ENCODE measurements at places on chromosomes 13 and 19.

DNA sequence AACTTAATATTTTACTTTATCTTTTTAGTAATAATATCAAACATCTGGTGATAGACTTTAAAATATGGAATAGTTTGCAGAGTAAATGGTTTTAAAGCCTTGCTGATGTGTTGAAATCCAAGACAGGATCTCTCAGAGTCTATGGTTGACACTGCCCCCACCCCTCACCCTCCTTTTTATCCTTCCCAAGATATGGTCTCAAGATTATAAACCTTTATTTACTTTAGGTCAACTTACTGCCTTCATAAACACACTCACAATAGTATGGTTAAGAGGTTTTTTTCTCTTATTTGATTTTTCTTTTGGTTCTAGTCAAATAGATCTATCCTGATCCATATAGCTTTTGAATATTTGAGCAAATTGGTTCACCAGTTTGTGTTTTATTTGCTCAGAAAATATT lies 39.0 kb downstream of the PAN3 start:
- no peak for DNase-seq

DNA sequence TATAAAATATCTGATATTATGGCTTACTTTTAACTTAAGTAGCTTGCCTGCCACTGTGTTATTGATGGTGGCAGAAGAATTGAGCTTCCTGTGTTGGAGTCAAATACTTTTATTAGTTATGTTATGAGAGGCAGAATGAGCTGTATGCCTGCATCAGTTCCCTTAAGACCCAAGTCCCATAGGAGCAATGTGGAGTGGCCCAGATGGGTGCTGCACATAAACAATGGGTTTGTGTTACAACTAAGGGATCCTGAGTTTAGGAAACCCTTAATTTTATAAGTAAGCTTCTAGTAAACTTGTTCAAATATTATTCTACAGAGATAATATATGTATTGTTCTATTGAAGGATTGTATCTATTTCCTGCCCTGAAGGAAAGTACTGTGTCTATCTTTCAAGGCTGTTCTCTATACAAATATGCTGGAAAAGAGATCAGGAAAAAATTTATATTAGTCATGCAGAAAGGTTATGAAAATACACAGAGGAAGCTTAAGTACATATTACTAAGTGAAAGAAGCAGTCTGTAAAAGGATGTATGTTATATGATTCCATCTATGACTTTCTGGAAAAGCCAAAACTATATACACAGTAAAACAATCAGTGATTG lies 2018.0 kb upstream of the PCDH20 start:
- no peak for DNase-seq

GRCh38 chr19:49843265-49843664 lies 7.7 kb upstream of the PTOV1 start:
- no peak for DNase-seq

DNA sequence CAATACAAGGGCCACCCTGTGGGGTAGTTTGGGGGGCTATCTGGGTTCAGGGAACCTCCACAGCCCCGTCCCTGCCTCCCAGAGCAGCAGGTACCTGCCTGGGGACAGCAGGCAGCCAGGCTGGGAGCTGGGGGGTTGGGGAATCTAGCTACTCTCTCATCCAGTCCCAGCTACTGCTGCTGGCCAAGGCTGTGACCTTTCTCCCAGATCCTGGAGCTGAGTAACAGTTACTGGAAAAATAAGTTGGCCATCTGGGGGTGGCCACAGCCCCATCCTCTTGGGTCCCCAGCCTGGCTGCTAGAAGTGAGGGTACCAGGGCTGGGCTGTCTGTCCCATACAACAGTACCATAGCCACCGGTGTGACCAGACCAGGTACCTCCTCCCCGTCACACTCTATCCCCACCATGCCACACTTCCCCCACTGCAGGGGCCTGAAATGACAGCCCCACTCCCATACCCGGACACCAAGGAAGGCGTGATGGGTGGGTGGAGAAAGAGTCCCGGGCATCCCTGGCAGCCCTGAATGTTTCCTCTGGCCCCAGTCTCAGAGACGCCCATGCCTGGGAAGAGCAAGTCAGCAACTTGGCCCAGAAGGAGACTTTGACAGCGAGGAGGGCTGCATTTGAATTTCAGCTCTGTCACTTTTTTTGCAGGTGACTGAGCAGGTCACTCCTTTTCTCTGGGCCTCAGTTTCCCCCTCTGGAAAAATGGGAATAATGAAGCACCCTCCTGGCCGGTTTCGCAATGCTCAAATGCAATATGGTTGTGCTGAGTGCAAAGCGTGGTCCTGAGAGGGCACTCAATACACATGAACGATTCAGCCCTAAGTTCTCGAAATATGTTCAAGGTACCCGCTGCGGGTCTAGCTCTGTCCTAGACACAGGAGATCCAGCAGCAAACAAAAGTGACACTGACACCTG lies 30.7 kb upstream of the NFIC start:
- no peak for DNase-seq

- no peak for DNase-seq
These were observed 67.9 kb downstream of the EFNB2 start for GRCh38 chr13:106467427-106468122.

DNA sequence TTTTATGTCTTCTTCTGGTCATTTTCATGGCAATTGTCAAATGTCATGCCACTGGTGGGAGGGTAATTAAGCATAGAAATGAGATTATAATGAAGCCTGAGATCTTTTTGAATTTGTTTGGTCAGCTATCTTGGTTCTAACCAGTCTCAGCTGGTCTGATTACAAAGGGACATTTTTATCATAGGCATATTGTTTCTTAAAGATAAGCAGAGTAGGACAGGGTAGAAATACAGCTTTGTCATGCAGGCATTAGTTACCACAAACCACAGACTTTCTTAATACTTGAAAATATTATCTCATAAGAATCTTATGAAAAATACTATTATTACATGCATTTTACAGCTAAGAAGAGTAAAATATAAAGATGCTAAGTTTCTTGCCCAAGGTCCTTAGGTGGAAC lies 1761.5 kb downstream of the PCDH9 start:
- peak; percentile 69 for DNase-seq

DNA sequence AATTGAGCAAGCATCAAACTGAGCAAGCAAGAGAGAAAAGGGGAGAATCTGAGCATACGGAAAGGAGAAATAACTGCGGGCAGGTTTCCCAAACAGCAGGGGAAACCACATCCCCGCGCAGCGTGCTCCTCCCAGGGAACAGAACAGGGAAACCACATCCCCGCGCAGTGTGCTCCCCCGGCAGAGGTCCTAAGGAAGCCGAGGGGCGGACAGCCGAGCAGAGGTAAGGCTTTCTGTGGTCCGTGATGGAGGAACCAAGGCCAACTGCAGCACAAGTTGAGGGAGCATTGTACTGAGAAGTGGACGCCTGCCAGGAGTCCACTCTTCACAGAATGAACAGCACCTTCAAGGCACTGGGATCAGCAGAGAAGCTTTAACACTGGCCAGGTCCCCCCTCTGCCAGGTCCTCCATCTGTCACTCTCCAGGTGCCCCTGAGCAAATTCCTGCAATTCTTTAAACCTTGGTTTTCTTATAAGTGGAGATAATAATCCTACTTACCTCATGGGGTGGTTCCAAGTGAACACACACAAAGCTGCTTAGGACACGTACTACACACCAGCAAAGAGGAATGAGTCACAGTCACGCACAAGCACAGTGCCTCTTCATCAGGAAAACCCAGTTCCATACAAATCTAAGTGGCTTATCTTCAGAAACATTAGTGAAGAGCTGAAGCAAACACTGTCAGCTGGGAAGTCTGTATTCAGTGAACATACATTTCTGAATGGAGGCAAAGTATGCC lies 23.0 kb upstream of the LAMP1 start:
- DNase-seq, result peak; percentile 25

- DNase-seq, result no peak
These were observed 63.8 kb downstream of the SCEL start for GRCh38 chr13:77599351-77599750.

DNA sequence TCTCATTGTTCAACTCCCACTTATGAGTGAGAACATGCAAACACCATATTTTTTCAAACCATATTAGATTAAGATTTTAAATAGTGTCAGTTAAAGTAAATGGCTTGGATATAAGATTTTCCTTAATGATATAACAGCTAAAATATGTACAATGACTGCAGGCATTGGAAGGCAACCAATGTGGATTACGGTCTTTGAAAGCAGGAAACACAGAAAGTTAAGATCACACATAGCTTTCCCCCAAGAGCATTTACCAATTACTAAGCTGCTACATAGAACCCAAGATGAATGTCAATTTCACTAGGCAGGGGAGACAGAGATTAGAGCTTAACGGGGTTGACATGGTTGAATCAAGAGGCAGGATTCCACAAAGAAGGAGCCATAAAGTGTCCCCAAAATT lies 173.2 kb upstream of the TRPC4 start:
- no peak for DNase-seq
